CD4-positive, alpha-beta T cell treated with Interleukin-17A for 1 hour (primary cell): ENCODE measurements at places on chromosomes 4 and X.

DNA sequence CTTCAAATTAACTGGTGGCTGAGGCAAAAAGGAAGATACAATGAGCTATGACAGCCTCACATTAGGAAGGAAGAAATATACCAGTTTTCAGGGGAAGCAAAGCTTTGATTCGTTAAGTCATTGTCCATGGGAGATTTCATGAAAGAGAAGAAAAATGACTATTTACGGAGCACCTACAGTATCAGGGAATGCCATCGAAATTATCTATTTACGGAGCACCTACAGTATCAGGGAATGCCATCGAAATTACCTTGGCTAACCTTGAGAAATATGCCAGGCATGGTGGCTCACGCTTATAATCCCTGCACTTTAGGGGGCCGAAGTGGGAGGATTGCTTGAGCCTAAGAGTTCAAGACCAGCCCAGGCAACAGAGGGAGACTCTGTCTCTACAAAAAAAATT, 28.5 kb upstream of the IQSEC2 start:
- DNase-seq, result no peak

GRCh38 chr4:130233377-130234047, 1137.6 kb downstream of the C4orf33 start:
- DNase-seq, result peak; percentile 36

DNA sequence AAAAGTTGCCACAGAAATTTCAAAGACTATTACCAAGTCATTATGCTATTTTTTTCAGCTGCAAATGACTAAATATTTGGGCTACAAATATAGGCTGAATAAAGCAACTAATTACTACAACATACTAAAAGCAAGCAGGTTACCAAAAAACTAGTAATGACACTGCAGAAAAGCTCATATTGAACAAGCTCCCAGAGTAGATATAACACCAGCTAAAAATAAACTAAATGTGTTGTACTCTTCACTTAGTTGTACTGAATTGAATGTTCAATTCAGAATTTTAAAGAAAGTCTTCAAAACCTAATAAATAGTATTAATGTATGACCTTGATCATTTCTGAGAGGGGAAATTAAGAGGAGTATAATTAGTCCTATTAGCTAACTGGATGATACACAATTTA, 12.0 kb downstream of the ATP8A1 start:
- no peak for DNase-seq

GRCh38 chr4:99234331-99235010, 15.4 kb upstream of the ADH6 start:
- DNase-seq, result no peak

DNA sequence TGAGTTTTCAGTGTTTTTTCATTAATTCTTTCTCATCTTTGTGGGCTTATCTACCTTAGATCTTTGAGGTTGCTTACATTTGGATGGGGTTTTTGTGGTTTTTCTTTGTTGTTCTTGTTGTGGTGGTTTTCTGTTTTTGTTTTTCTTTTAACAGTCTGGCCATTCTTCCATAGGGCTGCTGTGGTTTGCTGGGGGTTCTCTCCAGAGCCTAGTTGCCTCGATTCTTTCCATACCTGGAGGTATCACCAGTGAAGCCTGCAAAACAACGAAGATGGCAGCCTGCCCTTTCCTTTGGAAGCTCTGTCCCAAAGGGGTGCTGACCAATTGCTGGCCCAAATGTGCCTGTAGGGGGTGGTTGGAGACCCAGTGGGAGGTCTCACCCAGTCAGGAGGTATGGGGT, 168.6 kb upstream of the CLNK start:
- DNase-seq, result no peak

GRCh38 chrX:11791090-11791489, 33.1 kb downstream of the MSL3 start:
- DNase-seq, result no peak

GRCh38 chrX:72387247-72387646, 81.5 kb upstream of the CITED1 start:
- DNase-seq, result no peak

- DNase-seq, result no peak
Observed at GRCh38 chr4:127917151-127917550, 36.5 kb downstream of the PLK4 start.

DNA sequence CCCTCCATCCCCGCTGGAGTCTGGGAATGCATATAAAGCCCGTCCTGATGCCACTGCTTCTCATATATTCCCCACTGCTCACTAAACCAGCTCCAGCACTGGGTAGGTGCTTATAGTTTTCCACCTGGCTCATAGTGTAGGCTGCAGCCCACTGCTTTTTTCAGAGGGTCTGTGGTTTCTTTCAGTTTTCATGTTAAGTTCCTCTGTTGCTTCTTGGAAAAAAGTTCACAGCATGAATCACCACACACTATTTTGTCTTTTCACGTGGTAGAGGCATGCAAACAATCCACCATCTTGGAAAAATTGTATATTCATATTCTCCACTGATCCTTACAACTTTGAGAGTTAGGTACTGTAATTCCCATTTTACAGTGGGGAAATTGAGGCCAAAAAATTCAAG, 39.4 kb downstream of the DCLK2 start:
- DNase-seq, result no peak

GRCh38 chrX:44240036-44240435, 103.4 kb downstream of the EFHC2 start:
- no peak for DNase-seq

DNA sequence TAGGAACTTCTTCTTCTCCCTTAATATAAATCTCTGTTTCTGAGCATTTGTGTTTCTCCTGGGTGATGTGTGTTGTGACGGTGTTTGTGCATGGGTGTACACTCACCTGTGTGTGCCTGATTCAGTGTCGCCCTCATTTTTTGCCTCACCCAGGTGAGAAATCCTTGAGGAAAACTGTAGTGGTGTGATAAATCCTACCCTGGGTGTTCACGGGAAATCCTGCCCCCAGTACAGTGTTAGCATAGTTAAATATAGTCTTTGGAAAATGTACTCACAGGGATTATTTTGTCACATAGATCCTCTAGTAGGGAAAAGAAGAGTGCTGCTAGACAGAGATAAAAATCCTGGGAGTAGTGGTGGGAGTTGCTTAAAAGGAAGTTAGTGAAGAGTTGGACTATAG, 291.9 kb upstream of the PITX2 start:
- no peak for DNase-seq

- DNase-seq, result no peak
Observed at GRCh38 chr4:121990489-121990888, 38.6 kb upstream of the TRPC3 start.

GRCh38 chr4:115234405-115235093, 121.1 kb upstream of the NDST4 start:
- peak; percentile 14 for DNase-seq

- DNase-seq, result no peak
Observed at GRCh38 chrX:41055740-41056139, 29.5 kb upstream of the USP9X start.

DNA sequence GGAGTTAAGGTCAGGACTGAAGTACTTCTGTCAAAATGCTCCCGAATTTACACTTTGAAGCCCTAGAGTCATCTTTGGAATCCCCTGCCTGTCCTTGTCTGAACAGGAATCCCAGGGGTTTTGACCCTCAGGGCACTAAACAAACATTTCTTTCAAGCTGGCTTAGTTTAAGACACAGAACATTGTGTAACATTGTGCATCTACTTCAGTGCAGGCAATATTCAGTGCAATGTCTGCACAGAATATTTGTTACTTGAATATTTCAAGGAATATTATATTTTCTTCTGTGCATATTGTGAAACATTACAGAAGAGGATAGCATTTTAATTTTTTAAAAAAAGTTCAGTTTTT, 763.4 kb downstream of the PCDH18 start:
- DNase-seq, result no peak

- DNase-seq, result no peak
Observed at GRCh38 chr4:100548200-100548560, 30.4 kb upstream of the EMCN start.

GRCh38 chrX:69900491-69900890, 149.2 kb downstream of the AWAT2 start:
- DNase-seq, result no peak

- no peak for DNase-seq
Observed at GRCh38 chrX:110965409-110966090, 130.4 kb upstream of the PAK3 start.

DNA sequence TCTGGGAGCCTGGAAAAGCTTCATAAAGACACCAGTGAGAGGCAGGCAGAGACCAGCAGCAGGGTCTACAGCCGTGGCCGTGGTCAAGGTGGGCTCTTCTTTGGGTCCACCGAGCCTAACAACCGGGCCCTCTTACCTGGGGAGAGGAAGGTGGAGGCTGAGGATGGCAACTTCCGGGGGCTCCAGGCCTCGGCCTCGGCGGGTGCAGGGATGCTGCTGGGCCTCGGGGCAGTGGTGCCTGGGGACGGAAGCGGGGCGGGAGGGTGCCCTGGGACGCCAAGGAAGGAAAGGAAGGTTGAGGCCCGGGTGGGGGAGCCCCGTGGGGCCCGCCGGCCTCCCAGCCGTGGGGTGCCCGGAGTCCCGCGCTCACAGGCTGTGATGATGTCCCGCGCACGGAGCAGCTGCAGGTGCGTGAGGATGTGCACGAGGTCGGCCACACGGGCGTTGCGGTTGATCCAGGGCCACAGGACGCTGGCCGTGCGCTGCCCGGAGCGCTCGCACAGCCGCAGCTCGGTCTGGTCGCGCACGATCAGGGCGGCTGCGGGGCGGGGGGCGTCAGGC, 561 bp downstream of the IRAK1 start:
- no peak for DNase-seq

GRCh38 chr4:40672528-40673522, 43.2 kb upstream of the RBM47 start:
- DNase-seq, result peak; percentile 50

DNA sequence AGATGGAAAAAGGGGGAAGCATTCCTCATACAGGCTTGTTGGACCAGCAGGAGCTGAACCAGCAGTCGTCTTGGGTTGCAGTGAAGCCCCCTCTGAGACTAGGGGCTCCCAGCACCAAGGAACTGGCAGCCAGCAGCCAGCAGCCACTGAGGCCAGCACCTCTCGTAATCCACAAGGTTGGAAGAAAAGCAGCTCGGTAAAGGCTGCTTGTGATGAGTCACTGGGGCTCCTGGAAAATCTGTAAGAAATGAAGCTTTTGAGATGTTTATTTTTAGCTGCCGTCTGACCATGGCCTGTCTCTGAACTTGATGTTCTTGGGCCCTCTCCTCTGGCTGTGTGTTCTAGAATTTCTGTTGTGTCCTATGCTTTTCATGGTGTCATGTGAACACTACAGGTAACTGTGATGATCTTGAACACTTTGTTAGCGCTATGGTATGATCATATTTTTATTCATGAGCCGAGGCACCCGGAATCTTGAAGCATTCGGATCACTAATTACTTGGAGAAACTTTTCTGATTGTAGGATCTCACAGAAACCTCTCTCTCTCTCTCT, 18.6 kb downstream of the CLCN4 start:
- no peak for DNase-seq

DNA sequence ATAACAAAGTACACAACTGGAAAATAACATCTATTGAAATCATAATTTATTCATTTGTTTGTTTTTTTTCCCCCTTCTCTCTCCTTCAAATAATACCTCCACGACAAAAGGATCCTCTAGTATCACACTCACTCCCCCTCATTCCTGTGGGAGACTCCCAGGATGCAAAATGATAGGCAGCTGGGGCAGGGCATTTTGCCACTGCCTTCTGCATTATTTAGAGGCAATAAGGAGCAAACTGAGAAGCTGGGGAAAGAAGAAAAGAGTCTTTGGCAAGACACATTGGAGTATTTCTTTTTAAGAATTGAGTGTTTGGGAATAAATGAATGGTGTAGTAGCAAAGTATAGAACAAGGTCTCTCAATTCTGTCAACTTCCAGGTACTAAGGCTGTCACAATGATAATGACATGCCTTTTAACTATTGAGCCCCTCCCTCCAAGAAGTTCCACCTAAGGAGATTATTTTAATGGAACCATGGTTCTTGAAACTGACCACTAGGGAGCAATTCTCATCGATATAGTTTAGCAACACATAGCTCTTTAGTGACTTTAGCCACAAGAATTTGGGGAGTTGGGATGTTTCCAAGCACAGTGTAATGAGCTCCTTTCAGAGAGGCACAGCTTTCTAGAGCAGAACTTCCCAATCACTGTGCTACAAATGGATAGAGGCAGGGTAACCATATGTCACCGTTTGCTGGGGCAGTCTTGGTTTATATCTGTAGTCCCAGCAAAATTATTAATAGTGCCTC, 303.3 kb downstream of the FRMPD4 start:
- DNase-seq, result no peak
